ENCODE measurements at places on chromosomes 3 and 15. TPM values are rescaled to one million over a fixed set of nuclear protein-coding genes. Genes with fewer than 3 reads are reported as not detected.

LMAN1L gene
- not detected for total RNA-seq

C3orf85 gene
- not detected for total RNA-seq

LYZL4 gene
- not detected for total RNA-seq

CD86 gene
- total RNA-seq, result not detected

MOBP gene
- total RNA-seq, result not detected

EHHADH gene
- total RNA-seq, result 3.1 TPM

ANKUB1 gene
- 0.31 TPM for total RNA-seq

MCTP2 gene
- total RNA-seq, result 0.72 TPM

COPS2 gene
- total RNA-seq, result 76.0 TPM

- DNase-seq, result no peak
These were observed 190.2 kb upstream of the GBE1 start for GRCh38 chr3:81951636-81952035.

DNA sequence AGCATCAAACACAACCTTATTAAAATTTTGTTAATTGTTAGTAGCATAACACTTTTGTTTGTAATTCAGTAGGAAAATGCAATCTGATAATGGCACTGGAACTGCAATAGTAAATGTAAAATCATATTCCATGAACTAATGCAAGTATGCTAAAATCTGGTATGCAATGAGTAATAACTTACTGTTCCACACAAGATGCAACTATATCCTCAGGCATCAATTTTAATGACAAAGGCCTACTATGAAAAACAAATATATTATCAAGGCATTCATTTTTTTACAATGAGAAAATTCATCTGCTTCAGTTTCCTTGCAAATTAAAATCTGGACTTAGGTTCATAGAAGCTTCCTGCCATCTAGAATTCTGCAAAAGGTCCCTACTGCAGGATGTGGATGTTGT is 1.4 kb upstream of the NSMCE3 start:
- no peak for DNase-seq

GRCh38 chr3:167750272-167750971 is 14.9 kb downstream of the SERPINI1 start:
- no peak for DNase-seq

- no peak for DNase-seq
These were observed 285.1 kb downstream of the CHL1 start for GRCh38 chr3:481680-482079.

GRCh38 chr15:82045892-82046665 is at the start of gene MEX3B:
Gene MEX3B (minus strand): TSS chr15:82046018. CDS start chr15:82045705, 313 bp downstream.
- DNase-seq, result peak; percentile 94

GRCh38 chr15:49715211-49715610 is 94.4 kb downstream of the DTWD1 start:
- DNase-seq, result no peak

DNA sequence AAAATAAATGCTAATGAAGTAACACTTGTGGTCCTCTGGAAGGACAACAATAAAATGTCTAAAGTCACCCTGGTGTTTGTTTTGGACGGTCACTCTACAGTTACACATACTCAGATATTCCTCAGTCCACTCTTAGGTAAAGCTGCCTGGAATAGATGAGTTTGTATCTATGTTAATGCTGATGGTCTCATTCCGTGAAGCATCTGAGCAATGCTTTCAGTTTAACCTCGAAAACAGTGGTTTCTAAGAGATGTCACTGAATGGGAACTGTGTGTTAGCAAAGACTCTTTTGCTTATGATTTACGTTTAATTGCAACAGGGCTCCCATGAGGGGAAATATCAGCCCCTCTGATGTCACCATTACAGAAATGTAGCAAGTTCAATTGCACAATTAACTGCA is 49.1 kb downstream of the FBN1 start:
- DNase-seq, result no peak

GRCh38 chr3:45909542-45909941 is 23.2 kb downstream of the CCR9 start:
- DNase-seq, result peak; percentile 25

DNA sequence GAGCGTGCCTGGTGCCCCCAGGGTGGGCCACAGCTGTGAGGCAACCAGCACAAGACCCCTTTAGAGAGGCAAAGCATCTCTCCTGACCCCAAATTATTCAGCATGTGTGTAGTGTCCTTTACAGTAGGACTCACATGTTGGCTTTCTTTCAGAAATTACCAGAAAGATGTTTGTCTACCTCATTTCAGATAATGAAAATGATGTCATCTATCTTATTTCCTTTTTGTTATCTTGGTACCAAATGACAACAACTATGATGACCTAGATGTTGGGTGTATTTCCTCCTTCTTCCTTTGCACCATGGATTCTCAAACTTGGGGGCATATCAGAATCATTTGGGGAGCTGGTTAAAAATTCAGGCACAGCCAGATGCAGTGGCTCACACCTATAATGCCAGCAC is 50.5 kb downstream of the DAPK2 start:
- no peak for DNase-seq

DNA sequence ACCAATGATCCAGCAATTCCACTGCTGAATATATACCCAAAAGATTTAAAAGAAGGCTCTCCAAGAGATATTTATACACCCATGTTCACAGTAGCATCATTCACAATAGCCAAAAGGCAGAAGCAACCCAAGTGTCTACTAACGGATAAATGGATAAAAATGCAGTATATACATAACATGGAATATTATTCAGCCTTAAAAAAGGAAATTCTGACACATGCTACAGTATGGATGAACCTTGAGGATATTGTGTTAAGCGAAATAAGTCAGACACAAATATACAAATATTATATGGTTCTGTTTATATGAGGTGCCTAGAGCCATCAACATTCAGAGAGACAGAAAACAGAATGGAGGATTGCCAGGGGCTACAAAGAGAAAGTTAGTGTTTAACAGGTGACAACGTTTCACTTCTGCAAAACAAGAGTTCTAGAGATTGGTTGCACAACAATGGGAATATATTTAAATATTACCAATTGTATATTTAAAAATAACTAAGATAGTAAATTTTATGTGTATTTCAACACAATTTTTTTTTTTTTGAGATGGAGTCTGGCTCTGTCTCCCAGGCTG is 69.4 kb downstream of the STAG1 start:
- no peak for DNase-seq

- no peak for DNase-seq
These were observed 28.1 kb upstream of the KLHL6 start for GRCh38 chr3:183583331-183584245.

GRCh38 chr3:169091196-169091823 is 572.2 kb downstream of the MECOM start:
- no peak for DNase-seq

- DNase-seq, result no peak
These were observed 8.6 kb downstream of the CLN6 start for GRCh38 chr15:68220967-68221366.

DNA sequence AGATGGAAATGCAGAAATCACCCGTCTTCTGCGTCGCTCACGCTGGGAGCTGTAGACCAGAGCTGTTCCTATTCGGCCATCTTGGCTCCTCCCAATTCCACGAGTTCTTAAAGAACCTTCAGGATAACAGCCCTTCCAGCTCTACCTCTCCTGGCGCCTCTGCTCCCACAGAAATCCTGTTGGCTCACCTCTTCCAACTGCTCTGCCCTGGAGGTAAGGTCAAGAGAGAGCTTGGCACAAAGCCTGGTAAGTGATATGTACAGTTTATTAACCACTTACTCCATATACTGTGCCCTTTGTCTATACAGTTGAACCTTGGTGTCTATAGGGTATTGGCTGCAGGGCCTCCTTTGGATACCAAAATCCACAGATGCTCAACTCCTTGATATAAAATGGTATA is 17.8 kb upstream of the FGF12 start:
- DNase-seq, result no peak

DNA sequence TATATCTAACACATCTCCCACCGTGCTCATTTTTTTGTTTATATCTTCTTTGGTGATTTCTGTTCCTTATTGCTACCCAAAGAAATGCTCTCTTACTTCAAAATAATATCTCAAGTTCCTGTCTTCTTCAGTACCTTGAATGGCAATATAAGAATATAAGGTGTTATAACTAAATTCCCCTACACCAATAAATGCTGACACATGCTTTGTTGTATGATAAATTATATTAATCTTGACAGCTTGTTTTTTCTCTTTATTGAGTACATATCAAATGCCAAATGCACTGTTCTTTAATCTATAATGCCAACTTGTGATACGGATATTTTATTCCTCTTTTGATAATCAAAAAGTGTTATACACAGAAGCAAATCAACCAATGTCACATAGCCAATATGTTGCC is 540.3 kb downstream of the PYDC2 start:
- no peak for DNase-seq

DNA sequence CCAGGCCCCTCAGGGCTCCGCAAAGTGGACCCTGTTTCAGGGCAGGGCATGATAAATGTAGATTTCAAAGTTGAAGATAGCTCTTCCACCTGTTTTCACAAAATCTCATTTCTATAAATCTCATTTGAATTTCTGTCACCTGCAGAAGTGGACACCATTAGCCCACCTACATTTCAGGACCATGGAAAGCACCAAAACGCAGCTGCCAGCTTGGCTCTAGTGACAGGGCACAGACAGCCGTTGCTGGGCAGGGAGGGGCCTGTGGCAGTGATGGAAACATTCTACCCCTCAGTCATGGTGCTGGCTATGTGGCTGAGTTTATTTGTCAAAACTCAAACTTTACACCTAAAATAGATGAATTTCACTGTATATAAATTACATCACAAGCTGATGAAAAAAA is 40.4 kb downstream of the PRR23E start:
- DNase-seq, result no peak

DNA sequence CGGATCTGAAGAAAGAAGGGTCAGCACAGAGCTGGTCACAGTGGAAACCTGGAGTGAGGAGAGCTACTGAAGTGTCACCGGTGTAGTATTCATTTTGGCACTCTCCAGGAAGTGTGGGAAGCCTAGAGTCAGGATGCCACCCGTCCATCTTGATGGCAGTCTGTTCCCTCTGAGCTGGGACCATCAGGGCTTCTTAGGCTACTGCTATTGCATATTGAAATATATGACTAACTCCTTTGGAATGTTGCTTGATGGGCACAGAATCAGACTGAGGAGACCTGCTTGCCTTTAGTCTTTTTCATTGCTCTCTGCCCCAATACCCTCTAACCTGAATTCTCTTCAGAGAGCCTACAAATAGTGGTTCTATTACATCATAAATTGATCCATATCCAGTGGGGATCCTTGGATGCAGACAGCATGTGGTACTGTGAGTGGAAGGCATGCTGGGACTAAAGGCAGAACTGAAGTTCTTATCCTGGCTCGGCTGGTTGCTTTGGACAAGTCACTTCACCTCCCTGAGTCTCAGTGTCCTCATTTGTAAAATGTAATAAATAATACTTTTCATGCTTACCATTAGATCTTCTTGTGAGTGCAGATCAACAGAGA is 143.5 kb downstream of the PDE8A start:
- DNase-seq, result peak; percentile 36

GRCh38 chr3:149366941-149367840 is 10.3 kb downstream of the TM4SF1 start:
- DNase-seq, result peak; percentile 46

GRCh38 chr15:80072285-80072994 is 13.0 kb downstream of the ZFAND6 start:
- no peak for DNase-seq

DNA sequence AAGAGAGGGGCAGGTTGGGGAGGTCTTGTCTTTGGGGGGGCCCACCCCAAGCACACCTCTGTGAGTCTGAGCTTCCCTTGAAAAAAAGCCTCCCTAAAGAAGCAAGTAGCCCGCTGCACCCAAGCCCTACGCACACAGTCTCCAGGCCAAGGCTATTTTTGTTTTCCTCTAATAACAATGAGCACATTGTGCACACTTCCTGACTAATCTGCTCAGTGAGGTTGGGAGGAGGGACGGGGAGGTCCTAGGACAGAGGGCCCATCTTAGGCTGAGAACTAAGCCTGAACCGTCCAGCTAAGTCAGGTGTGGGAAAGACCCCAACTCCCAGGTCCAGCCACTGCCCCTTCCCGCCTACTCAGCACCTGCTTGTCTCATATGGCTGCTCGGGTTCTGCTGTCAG is 87.2 kb downstream of the HMG20A start:
- DNase-seq, result no peak

- DNase-seq, result no peak
These were observed 213.2 kb upstream of the MRPL3 start for GRCh38 chr3:131716007-131716406.

DNA sequence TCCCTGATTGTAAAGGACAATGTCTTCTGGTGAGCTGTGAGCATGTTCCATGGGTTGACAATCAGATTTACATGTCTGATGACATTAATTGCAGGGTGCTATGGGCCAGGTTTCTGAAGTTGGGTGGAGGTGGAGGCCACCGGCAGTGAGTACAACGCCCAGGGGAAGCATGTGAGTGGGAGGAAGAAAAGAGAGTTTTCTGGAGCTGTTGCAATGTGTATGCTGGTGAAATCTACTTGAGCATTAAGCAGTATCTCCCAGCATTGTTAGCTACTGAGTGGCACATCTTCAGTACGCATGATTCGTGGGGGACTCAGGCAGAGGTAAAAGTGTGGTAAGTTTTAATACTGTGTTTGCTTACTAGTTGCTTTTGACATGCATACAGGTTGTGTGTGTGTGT is 26.6 kb downstream of the TMEM45A start:
- DNase-seq, result no peak

DNA sequence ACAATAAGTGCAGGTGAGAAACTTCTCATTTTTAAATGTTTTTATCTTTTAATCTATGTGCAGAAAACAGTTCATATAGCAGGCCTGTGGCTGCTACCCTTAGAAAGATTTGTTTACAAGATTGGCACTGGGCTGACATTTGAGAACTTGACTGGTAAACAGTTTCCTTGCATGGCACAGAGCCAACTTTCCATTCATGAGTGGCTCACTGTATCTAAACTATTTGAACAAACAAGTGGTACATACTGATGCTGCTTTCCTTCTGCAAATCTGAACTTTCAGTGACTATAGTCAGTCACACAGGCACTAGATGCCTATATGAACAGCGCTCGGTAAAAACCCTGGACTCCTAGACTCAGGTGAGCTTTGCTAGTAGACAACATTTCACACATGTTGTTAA is 6.3 kb upstream of the GTPBP8 start:
- no peak for DNase-seq

- peak; percentile 40 for DNase-seq
These were observed 34.0 kb downstream of the KLHL25 start for GRCh38 chr15:85760531-85761371.

GRCh38 chr3:97968376-97968775 is 3.9 kb downstream of the RIOX2 start:
- DNase-seq, result no peak

DNA sequence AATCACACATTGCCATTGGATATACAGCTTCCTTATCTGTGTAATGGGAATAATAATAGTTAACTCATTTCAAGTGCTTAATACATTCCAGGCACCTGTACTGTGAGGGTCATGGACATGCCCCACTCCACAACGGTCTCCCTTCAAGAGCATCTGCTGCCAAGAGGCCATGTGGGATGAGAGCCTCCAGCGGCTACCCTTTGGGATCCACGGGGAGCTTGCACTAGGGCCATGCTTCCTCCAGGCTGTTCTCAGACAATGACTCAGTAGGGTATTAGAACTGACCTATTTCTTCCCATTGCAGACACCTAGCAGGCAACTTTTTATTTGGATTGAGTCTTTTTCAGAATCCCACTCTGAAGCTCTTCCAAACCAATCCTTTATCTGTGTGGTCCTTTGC is 1078.9 kb downstream of the TUSC7 start:
- DNase-seq, result no peak
